ENCODE measurements at places on chromosomes 5 and 9.
A peak's percentile ranks its signal among the peaks of the same experiment; 100 is the strongest.

DNA sequence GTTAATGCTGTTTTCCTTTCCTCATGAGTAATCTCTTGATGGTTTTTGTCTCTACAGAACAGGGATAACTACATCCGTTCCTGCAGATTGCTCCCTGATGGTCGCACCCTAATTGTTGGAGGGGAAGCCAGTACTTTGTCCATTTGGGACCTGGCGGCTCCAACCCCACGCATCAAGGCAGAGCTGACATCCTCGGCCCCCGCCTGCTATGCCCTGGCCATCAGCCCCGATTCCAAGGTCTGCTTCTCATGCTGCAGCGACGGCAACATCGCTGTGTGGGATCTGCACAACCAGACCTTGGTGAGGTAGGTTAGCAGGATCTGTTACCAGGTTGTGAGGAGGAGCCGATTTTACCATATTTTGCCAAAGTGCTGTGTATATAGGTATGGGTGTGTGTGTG lies 148.2 kb downstream of the TLE4 start:
- no peak for DNase-seq
- H3K36me3 ChIP-seq: peaks cover 11% of the 10 kb centered on the region
- no peak overlapping the region for H3K27ac ChIP-seq
- no peak overlapping the region for H3K4me3 ChIP-seq
- H3K27me3 ChIP-seq: no peaks in the 10 kb centered on the region
- no peaks in the 10 kb centered on the region for H3K4me1 ChIP-seq

DNA sequence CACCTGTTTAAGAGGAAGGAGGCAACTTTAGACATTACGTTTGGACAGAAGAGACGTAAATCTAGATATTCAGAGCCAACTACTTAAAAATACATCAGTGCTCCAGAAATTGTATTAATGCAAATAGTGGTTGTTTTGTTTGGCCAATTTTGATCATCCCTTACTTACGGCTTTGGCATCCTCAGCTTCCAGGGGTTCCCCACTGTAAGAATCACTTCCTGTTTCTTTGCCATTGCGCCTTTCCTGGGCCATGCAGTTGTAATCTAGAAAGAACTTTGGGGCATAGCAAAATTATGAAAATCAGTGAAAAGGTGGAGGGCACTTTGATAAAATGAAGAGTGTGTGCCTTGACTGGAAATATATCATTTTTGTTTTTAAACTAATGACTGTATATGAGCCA lies 537.2 kb upstream of the TLE4 start:
- H3K27ac ChIP-seq: no peak overlapping the region
- no peak overlapping the region for H3K4me3 ChIP-seq
- H3K4me1 ChIP-seq: no peaks in the 10 kb centered on the region
- DNase-seq: no peak
- H3K27me3 ChIP-seq: no peaks in the 10 kb centered on the region
- H3K36me3 ChIP-seq: no peaks in the 10 kb centered on the region

- H3K27me3 ChIP-seq: no peaks in the 10 kb centered on the region
- no peak overlapping the region for H3K4me3 ChIP-seq
- no peak overlapping the region for H3K27ac ChIP-seq
- H3K36me3 ChIP-seq: no peaks in the 10 kb centered on the region
- DNase-seq: no peak
- H3K4me1 ChIP-seq: no peaks in the 10 kb centered on the region
Observed at GRCh38 chr5:53313145-53313544, 167.3 kb upstream of the FST start.

DNA sequence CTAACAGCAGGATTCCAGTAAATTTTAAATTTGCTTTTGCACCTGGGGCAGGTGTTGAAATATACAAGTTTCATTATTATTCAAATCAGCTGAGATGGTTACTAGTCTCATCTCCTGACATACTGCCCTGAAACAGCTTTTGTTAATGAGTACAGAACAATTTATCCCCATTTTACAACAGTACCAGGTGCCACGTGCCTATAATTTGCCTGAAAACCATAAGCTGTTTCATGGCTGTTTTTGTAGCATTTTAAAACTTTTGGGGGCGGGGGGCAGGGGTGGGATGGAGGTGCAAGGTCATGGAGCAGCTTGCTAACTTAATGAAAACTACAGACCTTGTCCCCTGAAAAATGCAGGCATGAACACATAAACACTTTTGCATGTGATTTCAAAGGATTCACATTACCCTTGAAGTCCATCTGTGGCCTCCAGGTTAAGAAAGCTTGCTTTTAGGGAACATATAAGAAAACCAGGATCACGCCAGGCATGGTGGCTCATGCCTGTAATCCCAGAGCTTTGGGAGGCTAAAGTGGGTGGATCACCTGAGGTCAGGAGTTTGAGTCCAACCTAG lies 42.1 kb downstream of the TIMD4 start:
- no peaks in the 10 kb centered on the region for H3K4me1 ChIP-seq
- H3K27ac ChIP-seq: no peak overlapping the region
- no peak overlapping the region for H3K4me3 ChIP-seq
- no peaks in the 10 kb centered on the region for H3K36me3 ChIP-seq
- DNase-seq: no peak
- no peaks in the 10 kb centered on the region for H3K27me3 ChIP-seq

- H3K36me3 ChIP-seq: no peaks in the 10 kb centered on the region
- H3K27ac ChIP-seq: no peak overlapping the region
- no peaks in the 10 kb centered on the region for H3K4me1 ChIP-seq
- H3K4me3 ChIP-seq: no peak overlapping the region
- DNase-seq: no peak
- H3K27me3 ChIP-seq: no peaks in the 10 kb centered on the region
Observed at GRCh38 chr5:158629591-158630312, 470.0 kb downstream of the EBF1 start.

- peak; percentile 63 for DNase-seq
- H3K27ac ChIP-seq: peak overlapping the region; percentile 14
- H3K4me3 ChIP-seq: peak overlapping the region; percentile 51
Observed at GRCh38 chr9:137316012-137316981, 14.2 kb upstream of the NRARP start.

GRCh38 chr9:94850540-94851434 lies 124.3 kb downstream of the AOPEP start:
- H3K36me3 ChIP-seq: no peaks in the 10 kb centered on the region
- H3K27me3 ChIP-seq: no peaks in the 10 kb centered on the region
- H3K4me1 ChIP-seq: peaks cover 19% of the 10 kb centered on the region
- peak overlapping the region; percentile 27 for H3K4me3 ChIP-seq
- no peak for DNase-seq

DNA sequence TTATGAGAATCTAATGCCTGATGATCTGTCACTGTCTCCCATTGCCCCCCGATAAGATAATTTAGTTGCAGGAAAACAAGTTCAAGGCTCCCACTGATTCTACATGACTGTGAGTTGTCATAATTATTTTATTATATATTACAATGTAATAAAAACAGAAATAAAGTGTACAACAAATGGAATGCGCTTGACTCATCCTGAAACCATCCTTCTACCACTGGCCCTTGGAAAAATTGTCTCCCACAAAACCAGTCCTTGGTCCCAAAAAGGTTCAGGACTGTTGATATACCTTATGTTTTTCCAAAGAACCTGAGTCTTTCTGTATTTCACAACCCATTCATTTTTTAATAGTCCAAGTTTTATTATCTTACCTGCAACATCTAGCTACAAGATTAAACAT lies 403.5 kb downstream of the TAF11L14 start:
- H3K4me3 ChIP-seq: no peak overlapping the region
- H3K4me1 ChIP-seq: no peaks in the 10 kb centered on the region
- no peak overlapping the region for H3K27ac ChIP-seq
- DNase-seq: no peak

GRCh38 chr9:21856301-21857094 lies 54.1 kb downstream of the MTAP start:
- no peaks in the 10 kb centered on the region for H3K4me1 ChIP-seq
- no peaks in the 10 kb centered on the region for H3K27me3 ChIP-seq
- no peak overlapping the region for H3K4me3 ChIP-seq
- H3K36me3 ChIP-seq: peaks cover 67% of the 10 kb centered on the region

DNA sequence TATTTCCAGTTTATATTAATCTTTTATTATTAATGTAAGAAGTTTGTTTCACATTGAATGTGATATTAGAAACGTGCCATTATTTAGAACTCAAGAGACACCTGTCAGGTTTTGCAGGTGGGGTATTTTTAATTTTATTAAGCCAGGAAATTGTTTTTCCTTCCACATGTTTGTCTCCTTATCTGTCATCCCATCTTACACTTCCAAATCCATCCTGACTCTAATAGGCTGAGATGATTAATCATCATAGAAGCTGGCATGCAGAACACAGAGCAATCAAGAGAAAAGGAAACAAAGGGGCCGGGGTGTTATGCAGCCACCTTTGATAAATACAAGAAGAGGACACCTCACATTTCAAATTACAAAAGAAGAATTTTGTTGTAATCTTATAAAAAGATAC lies 506.5 kb downstream of the ISL1 start:
- DNase-seq: no peak
- no peaks in the 10 kb centered on the region for H3K36me3 ChIP-seq
- no peak overlapping the region for H3K4me3 ChIP-seq
- H3K27ac ChIP-seq: no peak overlapping the region

- peak overlapping the region; percentile 98 for H3K4me3 ChIP-seq
- H3K4me1 ChIP-seq: peaks cover 11% of the 10 kb centered on the region
- H3K27me3 ChIP-seq: no peaks in the 10 kb centered on the region
- no peak for DNase-seq
Observed at GRCh38 chr5:57172466-57173318, 1.2 kb upstream of the GPBP1 start.

DNA sequence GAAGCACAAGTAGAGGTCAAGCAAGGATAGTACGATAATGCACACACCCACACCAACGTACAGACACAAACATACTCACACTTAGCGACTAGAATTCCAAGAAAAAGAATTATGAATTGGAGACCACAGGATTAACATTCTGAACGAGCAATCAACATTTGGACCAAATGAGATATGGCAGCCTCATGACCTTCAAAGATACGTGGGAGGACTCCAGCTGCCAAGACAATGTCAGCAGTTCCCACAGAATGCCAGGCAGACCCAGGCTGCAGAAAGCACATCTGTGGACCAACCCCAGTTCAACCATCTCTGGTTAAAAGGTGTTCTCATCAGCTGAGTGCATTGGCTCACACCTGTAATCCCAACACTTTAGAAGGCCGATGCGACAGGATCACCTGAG lies 187.6 kb upstream of the GRAMD2B start:
- H3K4me3 ChIP-seq: no peak overlapping the region
- H3K27me3 ChIP-seq: no peaks in the 10 kb centered on the region
- no peak overlapping the region for H3K27ac ChIP-seq
- no peak for DNase-seq
- no peaks in the 10 kb centered on the region for H3K36me3 ChIP-seq

GRCh38 chr9:1340390-1340789 lies 290.2 kb downstream of the DMRT2 start:
- H3K4me3 ChIP-seq: no peak overlapping the region
- H3K36me3 ChIP-seq: no peaks in the 10 kb centered on the region
- H3K27me3 ChIP-seq: no peaks in the 10 kb centered on the region
- no peak for DNase-seq

DNA sequence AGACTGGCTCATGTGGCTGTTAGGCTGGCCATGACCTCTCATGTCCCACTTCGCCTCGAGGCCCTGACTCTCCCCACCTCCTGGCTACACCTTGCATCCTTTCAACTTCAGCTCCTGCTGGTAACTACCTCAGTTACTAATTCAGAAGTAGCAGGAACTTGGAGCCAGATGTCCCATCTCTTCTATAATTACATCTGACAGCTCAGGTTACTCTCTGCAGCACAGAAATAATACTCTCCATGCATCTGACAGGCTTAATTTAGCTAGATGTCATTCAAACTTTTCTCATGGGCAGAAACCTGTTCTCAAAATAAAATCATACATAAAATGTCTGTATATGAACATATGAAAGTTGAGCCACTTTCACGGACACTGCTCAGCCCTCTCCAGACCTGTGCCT lies 92.2 kb upstream of the IL33 start:
- no peak overlapping the region for H3K27ac ChIP-seq
- H3K4me3 ChIP-seq: no peak overlapping the region
- peaks cover 6% of the 10 kb centered on the region for H3K4me1 ChIP-seq

DNA sequence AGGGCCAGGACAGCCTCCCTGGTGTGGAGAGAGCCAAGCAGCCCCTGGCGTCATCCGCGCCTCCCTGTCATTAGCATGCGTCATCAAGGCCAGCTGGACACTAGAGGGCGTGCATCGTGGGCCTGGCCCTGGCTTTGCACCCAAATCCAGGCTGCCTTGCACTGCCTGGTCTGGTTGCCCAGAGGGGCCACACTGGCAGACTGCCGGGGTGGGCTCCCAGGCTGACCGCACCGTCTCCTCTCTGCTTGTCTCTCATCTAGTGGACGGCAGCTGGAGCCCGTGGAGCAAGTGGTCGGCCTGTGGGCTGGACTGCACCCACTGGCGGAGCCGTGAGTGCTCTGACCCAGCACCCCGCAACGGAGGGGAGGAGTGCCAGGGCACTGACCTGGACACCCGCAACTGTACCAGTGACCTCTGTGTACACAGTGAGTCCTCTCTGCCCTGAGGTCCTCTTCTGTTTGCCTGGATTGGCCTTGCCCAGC lies 29.0 kb downstream of the HK3 start:
- no peak overlapping the region for H3K4me3 ChIP-seq
- no peaks in the 10 kb centered on the region for H3K4me1 ChIP-seq
- H3K27ac ChIP-seq: no peak overlapping the region
- no peak for DNase-seq

DNA sequence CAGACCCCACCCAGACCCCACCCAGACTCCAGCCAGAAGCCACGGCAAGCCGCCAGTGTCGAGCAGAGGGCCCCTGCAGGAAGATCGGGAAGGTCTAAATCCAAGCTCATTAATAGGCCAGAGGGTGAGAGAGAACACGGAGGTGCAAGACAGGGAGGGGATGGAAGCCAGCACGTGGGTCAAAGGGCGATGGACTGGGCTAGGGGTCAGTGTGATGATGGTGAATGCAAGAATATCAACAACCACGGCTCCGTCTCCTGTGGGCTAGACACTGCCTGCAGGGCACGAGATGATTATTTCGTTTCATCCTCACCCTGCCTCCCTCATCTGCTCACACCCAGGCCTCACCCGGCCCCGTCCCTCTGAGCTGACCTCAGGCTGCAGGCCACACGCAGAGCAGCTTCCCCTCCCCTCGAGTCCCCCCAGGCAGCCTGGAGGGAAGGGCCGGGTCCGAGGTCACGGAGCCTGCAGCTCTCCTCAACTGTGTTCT lies 122.0 kb downstream of the COL23A1 start:
- H3K4me3 ChIP-seq: no peak overlapping the region

DNA sequence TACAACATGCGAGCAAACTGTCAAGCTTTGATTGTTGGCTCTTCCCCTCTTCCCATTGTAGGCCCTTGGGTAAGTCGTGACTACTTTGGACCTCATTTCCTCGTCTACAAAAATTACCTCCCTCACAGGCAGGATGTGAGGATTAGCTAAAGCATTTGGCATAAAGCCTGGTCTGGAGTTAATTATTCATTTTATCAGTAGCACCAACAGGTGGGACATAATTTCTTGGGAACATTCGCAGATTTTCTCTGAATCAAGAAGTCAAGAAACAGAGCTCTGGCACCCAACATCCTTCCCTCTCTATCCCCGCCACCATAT lies 39.9 kb upstream of the SEMA6A start:
- no peak overlapping the region for H3K27ac ChIP-seq

- H3K27me3 ChIP-seq: no peaks in the 10 kb centered on the region
- no peak overlapping the region for H3K4me3 ChIP-seq
- no peaks in the 10 kb centered on the region for H3K36me3 ChIP-seq
- no peak for DNase-seq
- H3K4me1 ChIP-seq: no peaks in the 10 kb centered on the region
- H3K27ac ChIP-seq: peak overlapping the region; percentile 41
Observed at GRCh38 chr5:94433397-94434163, 184.8 kb downstream of the KIAA0825 start.

Measured in psoas muscle (tissue), 8 donors.